Retina (tissue), 1 donor: ENCODE measurements at places on chromosomes 2 and 18.

GRCh38 chr2:216548901-216549331, 50.3 kb downstream of the RPL37A start:
- no peak for DNase-seq

DNA sequence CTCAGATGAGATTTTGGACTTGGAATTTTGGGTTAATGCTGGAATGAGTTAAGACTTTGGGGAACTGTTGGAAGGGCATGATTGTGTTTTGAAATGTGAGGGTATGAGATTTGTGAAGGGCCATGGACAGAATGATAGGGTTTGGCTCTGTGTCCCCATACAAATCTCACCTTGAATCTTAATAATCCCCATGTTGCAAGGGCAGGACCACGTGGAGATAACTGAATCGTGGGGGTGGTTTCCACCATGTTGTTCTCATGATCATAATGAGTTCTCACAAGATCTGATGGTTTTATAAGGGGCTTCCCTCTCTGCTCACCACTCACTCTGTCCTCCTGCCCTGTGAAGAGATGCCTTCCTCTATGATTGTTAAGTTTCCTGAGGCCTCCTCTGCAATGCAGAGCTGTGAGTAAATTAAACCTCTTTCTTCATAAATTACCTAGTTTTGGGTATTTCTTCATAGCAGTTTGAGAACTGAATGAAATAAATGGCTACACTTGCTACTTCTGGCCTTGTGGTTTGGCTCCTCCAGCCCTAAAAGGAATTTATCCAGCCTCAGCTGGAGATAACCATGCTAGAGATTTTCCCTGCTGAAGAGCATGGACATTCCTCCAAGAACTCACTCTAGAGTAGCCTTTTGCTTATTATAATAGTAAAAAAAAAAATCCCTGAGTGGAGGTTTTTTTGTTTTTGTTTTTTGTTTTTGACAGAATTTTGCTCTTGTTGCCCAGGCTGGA, 144.3 kb upstream of the TFPI start:
- no peak for DNase-seq

DNA sequence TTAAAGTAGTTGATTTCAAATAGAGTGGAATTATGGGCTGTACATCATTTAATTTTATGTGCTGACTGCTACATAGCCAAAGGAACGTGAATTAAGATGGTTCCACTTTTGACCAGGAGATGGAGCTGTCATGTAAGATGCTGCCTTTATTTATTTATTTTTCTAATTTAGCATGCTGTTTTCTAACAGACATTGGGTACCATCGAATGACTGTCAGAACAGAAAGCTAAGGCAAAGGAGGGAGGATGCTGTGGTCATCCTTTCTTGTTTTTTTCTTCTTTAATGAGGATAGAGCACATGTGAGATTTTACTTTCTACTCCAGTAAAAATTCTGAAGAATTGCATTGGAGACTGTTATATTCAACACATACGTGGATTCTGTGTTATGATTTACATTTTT, at the start of gene SCN2A:
Gene SCN2A, plus strand, starts transcription at position 185 of the 400 bp plus-strand sequence. CDS start 56,410 bp downstream, outside the sequence.
- DNase-seq: peak; percentile 51

DNA sequence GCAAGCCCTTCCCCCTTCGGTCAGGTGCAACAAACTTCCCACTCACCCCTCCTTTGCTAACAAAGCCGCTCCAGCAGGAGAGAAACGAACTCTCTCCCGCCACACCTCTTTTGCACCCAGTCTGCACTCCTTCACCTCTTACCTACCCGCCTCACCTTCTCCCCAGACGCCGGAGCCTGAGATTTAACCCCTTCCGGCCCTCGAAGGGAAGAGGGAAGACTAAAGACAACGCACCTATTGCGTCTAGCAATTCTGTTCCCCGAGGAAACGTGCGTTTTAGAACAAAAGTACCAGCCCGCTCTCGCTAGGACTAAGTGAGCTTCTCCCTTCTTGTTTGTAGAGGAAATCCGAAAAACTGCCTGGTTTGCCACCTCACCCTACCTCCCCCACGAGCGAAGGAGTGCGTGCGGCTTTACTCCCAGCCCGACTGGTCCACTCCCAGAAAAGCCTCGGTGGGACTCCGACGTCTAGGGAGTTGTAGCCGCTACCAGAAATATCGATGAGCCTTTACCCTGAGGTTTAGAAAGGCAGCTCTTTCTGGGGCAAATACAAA, 441 bp upstream of the PEX13 start:
- peak; percentile 97 for DNase-seq

GRCh38 chr2:152477347-152478092, 142.5 kb downstream of the FMNL2 start:
- DNase-seq: no peak
